CD8-positive, alpha-beta memory T cell (primary cell): ENCODE measurements at places on chromosomes 11 and 22.

DNA sequence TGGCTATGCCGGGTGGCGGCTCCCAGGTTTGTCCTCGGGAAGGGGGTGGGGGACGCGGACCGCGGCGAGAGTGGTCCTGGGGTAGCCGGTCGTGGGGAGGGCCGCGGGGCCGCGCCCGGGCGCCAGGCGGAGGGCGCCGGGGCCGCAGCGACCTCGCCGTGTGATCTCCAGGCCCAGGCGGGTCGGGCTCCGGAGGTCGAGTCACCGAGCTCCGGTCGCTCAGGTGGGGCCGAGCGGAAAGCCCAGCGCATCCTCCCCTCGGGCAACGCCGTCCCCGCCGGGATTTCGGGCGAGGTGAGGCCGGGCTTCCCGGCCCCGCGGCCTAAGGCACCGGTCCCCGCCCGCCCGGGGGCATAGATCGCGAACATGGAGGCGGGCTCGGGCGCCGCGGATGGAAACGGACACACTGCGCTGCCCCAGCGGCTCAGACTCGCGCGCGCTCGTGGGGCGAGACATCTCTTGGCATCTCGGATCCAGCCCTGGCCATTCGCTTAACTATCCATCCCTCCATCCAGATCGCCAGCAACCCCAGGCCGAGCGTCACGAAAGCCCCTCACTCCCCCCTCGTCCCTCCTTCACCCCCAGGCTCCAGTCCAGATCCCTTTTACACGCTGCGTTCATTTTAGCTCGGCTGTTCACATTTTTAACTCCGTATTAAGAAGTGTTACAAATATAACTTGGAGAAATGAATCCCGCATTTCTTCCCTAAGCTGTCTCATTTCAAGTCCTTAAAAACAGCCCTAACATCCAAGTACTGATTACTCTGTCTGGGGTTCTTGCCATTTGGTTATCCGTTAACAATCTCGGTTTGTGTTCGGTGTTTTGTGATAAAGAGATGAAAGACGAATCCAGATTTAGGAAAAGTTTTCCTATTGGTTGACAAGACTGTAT lies 460 bp downstream of the ZC3H12C start:
- H3K27ac ChIP-seq = no peak overlapping the region
- H3K4me3 ChIP-seq = no peak overlapping the region
- no peaks in the 10 kb centered on the region for H3K36me3 ChIP-seq
- H3K27me3 ChIP-seq = peaks cover 13% of the 10 kb centered on the region
- DNase-seq = no peak

GRCh38 chr22:28620244-28620922 lies 59.3 kb downstream of the TTC28 start:
- H3K27ac ChIP-seq = no peak overlapping the region
- no peak for DNase-seq
- no peaks in the 10 kb centered on the region for H3K36me3 ChIP-seq
- H3K4me1 ChIP-seq = no peaks in the 10 kb centered on the region
- peaks cover 17% of the 10 kb centered on the region for H3K27me3 ChIP-seq
- no peak overlapping the region for H3K4me3 ChIP-seq

DNA sequence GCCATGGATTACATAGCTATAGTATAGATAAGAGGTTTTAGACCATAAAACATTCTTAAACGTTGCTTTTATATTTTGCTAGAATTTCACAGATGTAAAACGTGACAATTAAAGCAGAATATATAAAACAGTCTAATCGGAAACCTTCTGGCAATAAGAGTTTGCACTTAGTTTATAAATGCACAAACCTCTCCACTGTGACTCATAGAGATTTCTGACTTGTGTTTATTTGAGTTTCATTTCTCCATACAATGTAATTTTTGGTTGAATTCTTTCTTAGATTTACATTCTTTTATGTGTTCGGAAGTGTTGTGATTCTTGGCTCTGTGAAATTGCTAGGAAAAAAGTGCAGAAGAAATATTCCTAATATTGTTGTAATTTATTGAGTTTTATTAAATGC lies 288.7 kb upstream of the CTSC start:
- H3K4me3 ChIP-seq = no peak overlapping the region
- H3K27ac ChIP-seq = no peak overlapping the region
- no peaks in the 10 kb centered on the region for H3K36me3 ChIP-seq
- no peaks in the 10 kb centered on the region for H3K4me1 ChIP-seq

- no peaks in the 10 kb centered on the region for H3K36me3 ChIP-seq
- H3K4me3 ChIP-seq = no peak overlapping the region
- H3K27me3 ChIP-seq = no peaks in the 10 kb centered on the region
- H3K4me1 ChIP-seq = no peaks in the 10 kb centered on the region
Observed at GRCh38 chr11:68982134-68982533, 1.3 kb upstream of the MRGPRD start.

GRCh38 chr11:67099831-67100324 lies 19.2 kb upstream of the KDM2A start:
- H3K4me1 ChIP-seq = peaks cover 14% of the 10 kb centered on the region
- no peak overlapping the region for H3K4me3 ChIP-seq
- no peaks in the 10 kb centered on the region for H3K36me3 ChIP-seq
- no peaks in the 10 kb centered on the region for H3K27me3 ChIP-seq
- DNase-seq = no peak

- H3K27ac ChIP-seq = no peak overlapping the region
- no peak for DNase-seq
- no peak overlapping the region for H3K4me3 ChIP-seq
Observed at GRCh38 chr11:71173709-71174108, 78.7 kb downstream of the SHANK2 start.

DNA sequence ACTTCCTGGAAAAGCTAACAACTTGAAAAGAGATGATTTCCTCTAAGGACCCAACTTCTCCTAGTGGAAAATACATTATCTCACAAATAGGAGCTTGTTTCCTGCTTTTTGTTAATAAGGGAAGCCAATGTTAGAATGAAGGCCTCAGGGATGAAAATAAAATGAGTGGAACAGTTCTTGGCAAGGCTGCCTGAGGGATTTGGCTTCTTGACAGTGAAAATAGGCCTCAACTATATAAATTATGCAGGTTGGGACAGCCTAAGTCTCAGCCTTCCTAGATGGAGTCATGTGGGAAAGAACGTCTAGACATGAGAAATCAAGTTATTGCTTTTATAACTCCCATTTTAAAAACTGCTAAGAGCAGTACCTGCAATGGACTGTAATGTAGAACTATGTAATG lies 92.8 kb upstream of the FIBIN start:
- H3K4me1 ChIP-seq = no peaks in the 10 kb centered on the region
- no peaks in the 10 kb centered on the region for H3K27me3 ChIP-seq
- no peak overlapping the region for H3K27ac ChIP-seq
- H3K36me3 ChIP-seq = no peaks in the 10 kb centered on the region
- no peak for DNase-seq

- no peaks in the 10 kb centered on the region for H3K4me1 ChIP-seq
- no peak overlapping the region for H3K27ac ChIP-seq
- H3K36me3 ChIP-seq = no peaks in the 10 kb centered on the region
Observed at GRCh38 chr22:41043722-41044121, 48.7 kb upstream of the EP300 start.

GRCh38 chr22:27534720-27535125 lies 266.8 kb downstream of the MN1 start:
- no peak overlapping the region for H3K27ac ChIP-seq
- H3K4me3 ChIP-seq = no peak overlapping the region
- H3K36me3 ChIP-seq = no peaks in the 10 kb centered on the region
- DNase-seq = no peak

GRCh38 chr11:75982309-75982708 lies 167.3 kb downstream of the UVRAG start:
- H3K4me3 ChIP-seq = no peak overlapping the region
- no peak overlapping the region for H3K27ac ChIP-seq
- H3K4me1 ChIP-seq = no peaks in the 10 kb centered on the region
- no peaks in the 10 kb centered on the region for H3K36me3 ChIP-seq
- H3K27me3 ChIP-seq = no peaks in the 10 kb centered on the region
- no peak for DNase-seq

DNA sequence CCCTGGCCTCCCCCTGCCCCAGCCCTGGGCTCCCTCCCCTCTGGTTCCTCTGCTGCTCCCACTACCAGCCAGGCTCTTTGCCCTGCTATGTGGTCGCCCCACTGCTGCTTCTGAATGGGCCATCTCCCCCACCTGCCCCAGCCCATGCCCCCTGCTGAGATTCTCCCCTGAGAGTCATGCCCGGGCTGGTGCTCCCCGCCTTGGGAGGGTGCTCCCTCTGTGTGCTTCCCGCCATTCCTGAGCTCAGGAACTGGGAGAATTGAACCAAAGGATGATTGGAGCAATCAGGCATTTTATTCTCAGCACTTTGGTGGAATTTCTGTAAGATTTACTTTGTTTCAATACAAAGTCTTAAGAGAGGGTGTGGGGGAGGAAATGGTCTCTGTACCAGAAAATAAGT lies 6.8 kb downstream of the APOBEC3D start:
- H3K4me3 ChIP-seq = no peak overlapping the region
- H3K27ac ChIP-seq = no peak overlapping the region
- no peaks in the 10 kb centered on the region for H3K27me3 ChIP-seq
- DNase-seq = no peak

GRCh38 chr22:50169774-50170341 lies 673 bp upstream of the PANX2 start:
- H3K4me3 ChIP-seq = no peak overlapping the region
- no peaks in the 10 kb centered on the region for H3K36me3 ChIP-seq
- peaks cover 4% of the 10 kb centered on the region for H3K27me3 ChIP-seq
- H3K4me1 ChIP-seq = no peaks in the 10 kb centered on the region
- no peak overlapping the region for H3K27ac ChIP-seq

DNA sequence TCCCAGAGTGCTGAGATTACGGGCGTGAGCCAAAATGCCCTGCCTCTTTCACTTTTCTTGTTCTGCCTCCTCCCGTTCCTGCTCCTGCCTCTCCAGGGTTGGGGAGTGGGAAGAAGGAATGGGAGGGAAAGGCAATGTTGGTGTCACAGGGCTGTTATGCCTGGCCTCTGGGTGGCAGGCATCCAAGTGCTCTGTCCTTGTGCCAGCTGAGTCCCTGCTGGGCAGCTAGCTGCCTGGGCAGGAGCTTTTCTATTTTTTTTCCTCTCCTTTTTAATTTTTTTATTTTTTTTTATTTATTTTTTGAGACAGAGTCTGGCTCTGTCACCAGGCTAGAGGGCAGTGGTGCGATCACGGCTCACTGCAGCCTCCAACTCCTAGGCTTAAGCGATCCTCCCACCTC lies 4.1 kb upstream of the SAC3D1 start:
- no peak overlapping the region for H3K4me3 ChIP-seq
- no peak for DNase-seq
- no peak overlapping the region for H3K27ac ChIP-seq
- no peaks in the 10 kb centered on the region for H3K27me3 ChIP-seq
- H3K36me3 ChIP-seq = peaks cover 12% of the 10 kb centered on the region
- peaks cover 8% of the 10 kb centered on the region for H3K4me1 ChIP-seq

- H3K4me3 ChIP-seq = no peak overlapping the region
- no peak overlapping the region for H3K27ac ChIP-seq
- no peaks in the 10 kb centered on the region for H3K27me3 ChIP-seq
- peaks cover 18% of the 10 kb centered on the region for H3K4me1 ChIP-seq
Observed at GRCh38 chr11:358129-358800, 11.0 kb upstream of the B4GALNT4 start.

DNA sequence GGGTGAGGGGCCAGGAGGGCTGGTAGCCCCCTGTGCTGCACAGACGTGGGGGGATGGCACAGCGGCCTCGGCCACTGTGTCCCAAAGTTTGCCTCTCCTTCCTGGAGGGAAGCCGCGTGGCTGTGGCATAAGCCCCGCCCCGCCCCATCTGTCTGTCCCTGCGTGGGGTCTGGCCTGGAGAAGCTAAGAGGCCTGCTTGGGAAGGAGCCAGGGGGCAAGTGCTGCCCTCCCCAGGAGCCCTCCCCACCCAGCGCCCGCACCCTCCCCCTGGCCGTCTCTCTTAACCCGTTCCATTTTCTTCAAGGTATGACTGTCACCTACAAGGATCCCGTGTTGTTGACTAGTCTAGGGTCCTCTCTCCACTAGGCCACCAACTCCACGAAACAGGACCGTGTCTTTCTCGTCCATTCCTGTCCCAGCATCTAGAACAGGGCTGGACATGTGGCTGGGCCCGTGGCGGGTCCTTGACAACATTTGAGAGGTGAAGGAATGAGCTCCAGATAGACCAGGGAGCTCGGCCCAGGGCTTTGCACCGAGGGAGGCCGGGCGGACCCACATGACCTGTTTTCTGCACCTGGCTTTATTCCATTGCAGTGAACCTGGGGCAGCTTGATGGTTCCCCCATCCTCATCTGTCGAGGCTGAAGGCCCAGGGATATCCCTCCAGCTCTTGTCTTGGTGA lies 428.0 kb downstream of the TBC1D22A start:
- H3K4me1 ChIP-seq = no peaks in the 10 kb centered on the region
- no peak overlapping the region for H3K27ac ChIP-seq
- H3K4me3 ChIP-seq = no peak overlapping the region
- no peak for DNase-seq
- no peaks in the 10 kb centered on the region for H3K27me3 ChIP-seq

GRCh38 chr11:8330404-8330803 lies 66.7 kb upstream of the LMO1 start:
- H3K4me3 ChIP-seq = no peak overlapping the region
- DNase-seq = no peak

- no peaks in the 10 kb centered on the region for H3K27me3 ChIP-seq
- no peak overlapping the region for H3K4me3 ChIP-seq
- no peaks in the 10 kb centered on the region for H3K36me3 ChIP-seq
- no peak overlapping the region for H3K27ac ChIP-seq
Observed at GRCh38 chr22:44878483-44879300, 126.3 kb downstream of the ARHGAP8 start.

GRCh38 chr11:113667801-113668200 lies 38.3 kb downstream of the TMPRSS5 start:
- H3K4me1 ChIP-seq = no peaks in the 10 kb centered on the region
- H3K4me3 ChIP-seq = no peak overlapping the region
- H3K27me3 ChIP-seq = no peaks in the 10 kb centered on the region
- no peak overlapping the region for H3K27ac ChIP-seq

- H3K36me3 ChIP-seq = no peaks in the 10 kb centered on the region
- no peak overlapping the region for H3K4me3 ChIP-seq
- no peak overlapping the region for H3K27ac ChIP-seq
- no peak for DNase-seq
- H3K4me1 ChIP-seq = no peaks in the 10 kb centered on the region
Observed at GRCh38 chr11:13166036-13166435, 111.6 kb upstream of the BMAL1 start.

DNA sequence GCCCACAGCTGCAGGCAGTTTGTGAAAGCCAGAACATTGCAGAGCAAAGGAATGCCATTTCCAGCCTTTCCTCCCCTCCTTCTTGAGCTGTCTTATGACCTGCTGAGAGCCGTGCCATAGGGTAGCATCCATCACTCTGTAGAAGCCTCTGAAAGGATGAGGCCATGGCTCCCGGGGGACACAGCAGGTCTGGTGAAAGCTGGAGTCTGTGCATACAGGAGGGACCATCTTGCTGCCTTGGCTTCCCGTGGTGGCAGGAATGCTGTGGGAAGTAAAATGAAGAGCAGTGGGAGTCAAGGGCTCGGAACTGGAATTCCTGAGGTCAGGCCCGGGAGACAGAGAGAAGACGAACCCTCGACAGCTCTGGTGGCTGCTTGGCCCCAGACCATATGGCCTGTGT lies 30.9 kb downstream of the ANO1 start:
- H3K4me1 ChIP-seq = no peaks in the 10 kb centered on the region
- H3K36me3 ChIP-seq = no peaks in the 10 kb centered on the region
- DNase-seq = no peak
- no peak overlapping the region for H3K4me3 ChIP-seq

GRCh38 chr11:60895687-60896086 lies 10.7 kb downstream of the PRPF19 start:
- no peaks in the 10 kb centered on the region for H3K4me1 ChIP-seq
- H3K27ac ChIP-seq = no peak overlapping the region
- no peak for DNase-seq
- H3K36me3 ChIP-seq = peaks cover 53% of the 10 kb centered on the region
